ENCODE measurements at places on chromosomes 4 and X.

DNA sequence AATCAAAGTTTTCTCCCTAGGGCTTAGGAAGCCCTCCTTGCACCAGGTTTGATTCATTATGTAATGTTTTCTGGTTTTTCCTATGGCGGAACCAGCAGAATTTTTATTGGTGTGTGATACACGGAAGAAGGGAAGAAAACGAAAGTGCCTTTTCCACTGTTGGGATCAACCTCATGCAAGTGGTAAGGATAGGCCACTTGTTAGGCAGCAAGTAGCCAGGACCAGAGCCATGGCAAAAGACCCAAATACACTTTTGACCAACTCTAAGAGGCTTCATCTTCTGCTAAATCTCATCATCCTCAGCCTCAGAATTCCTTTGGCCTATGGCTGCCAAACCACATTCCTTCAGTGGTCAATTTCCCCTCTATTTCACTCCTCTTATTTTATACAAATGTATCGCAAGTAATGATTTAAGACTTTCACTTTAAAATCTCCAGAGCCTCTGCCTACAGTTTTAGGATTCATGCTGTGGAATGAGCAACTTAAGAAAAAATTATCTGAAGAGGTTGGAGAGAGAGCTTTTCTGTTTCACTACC, 21.2 kb downstream of the PPAT start:
- no peak for DNase-seq

DNA sequence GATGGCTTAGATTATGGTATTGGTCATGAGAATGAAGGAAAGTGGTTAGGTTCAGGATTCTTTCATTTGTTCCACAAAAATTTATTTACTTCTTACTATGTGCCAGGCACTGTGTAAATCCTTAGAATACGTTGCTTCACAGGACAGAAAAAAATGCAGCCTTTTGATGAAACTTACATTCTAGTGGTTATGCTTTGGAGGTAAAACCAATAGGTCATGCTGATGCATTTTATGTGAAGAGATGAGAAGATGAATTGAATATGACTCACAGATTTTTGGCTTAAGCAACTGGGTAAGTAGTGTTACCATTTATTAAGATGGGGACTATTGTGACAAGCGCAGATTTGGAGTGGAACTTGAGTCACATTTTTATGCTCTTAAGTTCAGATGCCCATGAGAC, 165.3 kb downstream of the GLRA2 start:
- no peak for DNase-seq

GRCh38 chrX:133544778-133545177, 129.5 kb upstream of the GPC4 start:
- DNase-seq: no peak

GRCh38 chr4:15035159-15035558, 32.9 kb downstream of the CPEB2 start:
- no peak for DNase-seq

DNA sequence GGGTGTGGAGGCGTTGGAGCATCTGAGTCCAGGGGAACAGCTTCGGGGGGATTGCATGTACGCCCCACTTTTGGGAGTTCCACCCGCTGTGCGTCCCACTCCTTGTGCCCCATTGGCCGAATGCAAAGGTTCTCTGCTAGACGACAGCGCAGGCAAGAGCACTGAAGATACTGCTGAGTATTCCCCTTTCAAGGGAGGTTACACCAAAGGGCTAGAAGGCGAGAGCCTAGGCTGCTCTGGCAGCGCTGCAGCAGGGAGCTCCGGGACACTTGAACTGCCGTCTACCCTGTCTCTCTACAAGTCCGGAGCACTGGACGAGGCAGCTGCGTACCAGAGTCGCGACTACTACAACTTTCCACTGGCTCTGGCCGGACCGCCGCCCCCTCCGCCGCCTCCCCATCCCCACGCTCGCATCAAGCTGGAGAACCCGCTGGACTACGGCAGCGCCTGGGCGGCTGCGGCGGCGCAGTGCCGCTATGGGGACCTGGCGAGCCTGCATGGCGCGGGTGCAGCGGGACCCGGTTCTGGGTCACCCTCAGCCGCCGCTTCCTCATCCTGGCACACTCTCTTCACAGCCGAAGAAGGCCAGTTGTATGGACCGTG, 2.2 kb downstream of the AR start:
- no peak for DNase-seq

DNA sequence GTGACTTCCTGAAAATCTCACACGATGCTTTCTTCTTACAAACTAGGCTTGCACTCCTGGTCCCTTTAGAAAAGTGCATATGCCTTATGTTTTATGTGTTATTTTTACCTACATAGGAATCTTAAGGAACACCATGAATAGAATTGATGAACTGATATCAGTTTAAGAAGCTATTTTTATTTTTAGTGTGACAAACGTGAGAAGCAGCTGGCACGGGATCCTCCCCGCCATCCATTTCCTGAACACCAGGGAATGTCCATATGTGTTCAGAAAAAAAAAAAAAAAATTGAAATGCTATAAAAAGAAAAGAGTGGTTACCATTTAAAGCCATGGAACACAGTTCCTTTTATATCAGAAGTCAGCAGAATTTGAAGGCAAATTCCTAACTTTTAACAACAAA, 1096.1 kb upstream of the PRKX start:
- no peak for DNase-seq

GRCh38 chr4:1711055-1711570, 1.0 kb downstream of the SLBP start:
- no peak for DNase-seq

Measured in NCI-H524 treated with DMSO at 0.1 percent for 48 hours (cell line).